ENCODE measurements at places on chromosomes 3 and 15.
A peak's percentile ranks its signal among the peaks of the same experiment; 100 is the strongest.

DNA sequence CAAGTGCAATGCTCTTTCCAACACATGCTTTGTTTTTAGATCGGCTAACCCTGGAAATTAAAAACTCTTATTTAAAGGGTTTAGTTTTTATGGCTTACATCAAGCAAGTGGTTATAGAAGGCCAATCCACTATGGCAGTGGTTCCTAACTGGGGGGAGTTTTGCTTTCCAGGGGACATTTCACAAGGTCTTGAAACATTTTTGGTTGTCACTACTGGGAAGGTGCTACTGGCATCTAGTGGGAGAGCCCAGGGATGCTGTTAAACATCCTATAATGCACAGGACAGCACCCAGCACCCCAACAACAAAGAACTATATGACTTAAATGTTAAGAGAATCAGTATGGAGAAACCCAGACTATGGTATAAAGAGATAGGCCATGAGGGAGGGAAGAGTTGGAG, 439.0 kb downstream of the NTRK3 start:
- DNase-seq = peak; percentile 13

GRCh38 chr15:85419161-85419560, 38.8 kb downstream of the AKAP13 start:
- DNase-seq = no peak

DNA sequence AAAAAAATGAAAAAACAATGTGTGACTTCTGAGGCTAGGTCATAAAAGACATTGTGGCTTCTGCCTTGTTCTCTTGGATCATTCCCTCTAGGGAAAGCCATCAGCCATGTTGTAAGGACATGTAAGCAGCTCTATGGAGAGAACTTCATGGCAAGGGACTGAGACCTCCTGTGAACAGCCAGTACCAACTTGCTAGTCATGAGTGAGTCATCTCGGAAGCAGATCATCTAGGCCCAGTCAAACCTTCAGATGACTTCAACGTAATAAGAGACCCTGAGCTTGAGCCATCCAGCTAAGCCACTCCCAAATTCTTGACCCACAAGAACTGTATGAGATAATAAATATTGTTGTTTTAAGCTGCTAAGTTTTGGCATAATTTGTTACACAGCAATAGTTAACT, 4.9 kb downstream of the MON1A start:
- DNase-seq = peak; percentile 32

DNA sequence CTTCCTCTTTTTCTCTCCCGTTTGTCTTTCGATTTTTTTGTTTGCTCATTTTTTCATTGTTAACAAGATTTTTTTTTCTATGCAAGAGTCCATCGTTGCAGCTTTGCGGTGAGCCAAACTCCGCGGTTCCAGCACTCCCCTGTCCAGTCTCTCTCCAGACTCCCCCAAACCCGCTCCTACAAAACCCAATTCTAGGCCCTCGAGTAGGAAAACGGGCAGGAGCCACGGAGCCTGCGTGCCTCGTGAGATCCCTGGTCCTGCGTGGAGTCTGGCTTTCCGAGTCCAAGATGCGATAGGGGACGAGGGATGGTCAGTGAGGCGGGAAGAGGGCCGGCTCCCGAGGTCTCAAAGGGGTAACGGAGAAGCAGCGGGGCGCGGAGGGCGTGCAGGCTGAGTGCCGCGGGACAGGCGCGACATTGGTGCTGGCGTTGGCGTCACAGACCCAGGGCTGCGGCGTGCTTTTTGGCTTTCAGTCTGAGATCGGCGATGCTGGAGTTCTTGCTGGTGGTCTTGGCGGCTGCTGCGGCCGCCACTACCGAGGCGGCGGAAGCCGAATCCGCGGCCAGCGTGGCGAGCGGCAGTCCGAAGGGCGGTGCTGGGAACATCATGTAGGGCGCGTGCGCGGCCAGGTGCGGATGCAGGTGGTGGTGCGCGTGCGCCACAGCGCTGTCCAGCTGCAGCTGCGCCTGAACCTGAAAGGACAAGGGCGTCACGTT, 8.5 kb downstream of the SHOX2 start:
- peak; percentile 89 for DNase-seq

DNA sequence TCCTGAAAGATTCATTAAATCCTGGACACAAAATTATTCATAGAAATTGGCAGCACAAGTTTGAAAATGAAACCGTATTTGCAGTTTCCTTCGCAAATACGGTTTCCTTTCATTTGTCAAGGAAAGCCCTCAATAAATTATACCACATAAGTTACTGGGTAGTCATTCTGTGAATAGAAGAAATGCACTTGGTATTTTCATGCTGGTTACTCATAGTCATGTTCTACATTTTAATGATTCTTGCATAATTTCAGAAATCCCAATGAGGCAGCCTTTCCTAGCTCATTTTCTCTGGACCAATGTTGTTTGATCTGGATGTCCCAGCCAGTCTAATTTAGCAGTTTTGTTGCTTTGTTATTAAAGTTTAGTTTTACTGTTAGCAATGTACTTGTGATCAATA, 43.2 kb downstream of the MINAR1 start:
- no peak for DNase-seq

DNA sequence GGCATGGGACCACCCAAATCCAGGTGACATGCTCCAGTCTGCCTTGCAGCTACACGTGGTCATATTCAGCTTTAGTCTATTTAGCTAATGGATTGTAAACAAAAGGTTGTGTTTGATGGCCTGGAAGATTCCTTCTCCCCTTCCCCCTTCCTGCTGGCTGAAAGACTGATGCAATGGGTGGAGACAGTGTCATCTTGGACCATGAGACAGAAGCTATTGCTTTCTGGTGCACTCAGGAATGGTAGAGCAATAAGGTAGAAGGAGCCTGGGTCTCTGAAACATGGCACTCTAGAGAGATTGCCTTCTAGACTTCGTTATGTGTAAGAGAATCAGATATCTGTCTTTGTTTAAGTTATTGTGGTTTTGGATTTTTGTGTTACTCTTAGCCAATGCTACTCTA, 25.7 kb upstream of the PTX3 start:
- DNase-seq = no peak

GRCh38 chr15:72339777-72340177, 19.8 kb upstream of the CELF6 start:
- peak; percentile 81 for DNase-seq

DNA sequence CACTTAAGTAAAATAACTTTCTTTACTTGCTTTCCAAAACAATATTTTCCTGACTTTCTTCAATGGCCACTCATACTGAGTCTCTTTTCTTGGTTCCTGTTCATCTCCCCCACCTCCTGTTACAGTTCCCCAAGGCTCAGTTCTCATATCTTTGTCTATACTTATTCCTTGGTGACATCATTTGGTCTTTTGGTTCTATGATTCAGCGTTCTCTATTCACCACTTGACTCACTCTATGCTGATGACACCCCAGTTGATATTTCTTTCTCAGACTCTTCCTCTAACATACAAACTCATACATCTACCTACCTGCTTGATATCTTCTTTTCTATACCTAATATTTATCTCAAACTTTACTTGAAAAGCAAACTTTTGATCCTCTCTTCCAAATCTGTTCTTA, 85.0 kb upstream of the P3H2 start:
- DNase-seq = peak; percentile 50

DNA sequence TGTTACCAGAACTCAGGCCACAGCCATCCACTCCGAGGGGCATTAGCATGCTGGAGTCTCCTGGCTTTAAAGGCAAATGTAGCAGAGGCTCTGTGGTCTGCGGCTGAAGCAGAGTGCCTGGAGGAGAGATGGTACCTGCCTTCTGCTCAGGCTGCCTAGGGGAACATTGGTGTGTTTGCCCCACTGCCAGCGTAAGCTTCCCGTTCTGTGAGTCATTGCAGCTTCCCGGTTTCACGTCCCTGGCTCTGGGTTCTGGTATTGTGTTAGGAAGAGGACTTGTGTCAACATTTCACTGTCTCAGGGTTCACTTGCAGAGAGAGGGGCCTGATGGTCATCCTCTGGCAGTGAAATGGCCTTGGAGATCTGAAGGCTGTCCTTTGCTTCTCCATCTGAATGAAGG, 1.8 kb downstream of the GASK1A start:
- no peak for DNase-seq

DNA sequence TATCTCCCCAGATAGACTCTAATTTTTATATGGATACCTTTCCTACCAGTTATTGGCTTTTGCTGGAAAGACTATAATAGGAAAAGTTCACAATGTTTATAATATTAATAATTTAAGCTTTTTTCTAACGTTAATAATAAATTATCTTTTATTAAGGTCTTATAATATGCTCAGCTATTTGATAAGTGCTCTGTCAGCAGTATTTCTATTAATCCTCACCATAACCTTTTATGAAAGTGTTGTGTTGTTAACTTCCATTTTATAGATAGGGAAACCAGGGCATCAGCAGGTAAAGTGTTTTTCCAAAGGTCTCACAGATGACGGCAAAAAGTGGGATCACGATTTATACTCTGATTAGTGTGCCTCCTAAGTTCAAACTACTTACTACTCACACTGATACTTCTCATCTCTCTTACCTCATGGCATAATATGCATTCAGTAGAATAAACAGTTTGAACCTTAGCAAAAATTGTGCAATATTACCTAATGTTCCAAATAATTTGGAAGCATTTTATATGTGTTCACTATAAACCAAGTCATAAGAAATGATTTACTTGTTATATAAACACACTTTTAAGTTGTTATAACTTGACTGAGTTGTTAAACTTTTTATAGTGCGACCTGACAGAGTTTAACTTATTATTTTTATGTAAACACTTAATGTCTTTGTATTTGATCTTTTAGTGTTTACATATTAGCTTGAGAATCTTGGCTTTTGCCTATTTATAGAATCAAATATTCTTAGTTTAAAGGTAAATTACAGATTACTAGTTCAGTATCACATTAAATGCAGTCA, 274.9 kb upstream of the DCBLD2 start:
- no peak for DNase-seq

DNA sequence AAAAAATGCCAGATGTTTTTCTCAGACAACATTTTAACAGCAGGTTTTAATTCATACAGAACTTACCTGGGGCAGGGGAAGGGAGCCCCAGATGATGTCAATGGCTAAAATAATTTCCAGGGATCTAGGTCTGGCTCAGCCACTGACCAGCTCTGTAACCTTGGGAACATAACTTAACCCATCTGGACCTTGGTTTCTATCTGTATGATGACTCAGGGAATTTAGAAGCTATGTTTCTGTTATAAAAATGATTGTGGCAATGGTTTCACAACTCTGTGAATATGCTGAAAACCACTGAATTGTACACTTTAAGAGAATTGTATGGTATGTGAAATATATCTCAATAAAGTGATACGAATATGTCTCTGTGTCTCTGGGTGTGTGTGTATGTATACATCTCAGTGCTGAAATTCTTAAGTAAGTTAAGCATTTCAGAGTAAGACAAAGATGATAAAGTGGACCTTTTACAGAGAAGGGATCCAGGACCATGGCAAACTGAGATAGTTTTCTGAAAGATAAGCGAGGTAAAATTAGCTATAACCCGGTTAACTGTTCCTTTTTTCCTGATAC, 2.9 kb downstream of the SH3GL3 start:
- no peak for DNase-seq

Data from Caki2 (cell line).